Progenitor cell of endocrine pancreas (in vitro differentiated cells): ENCODE measurements at places on chromosomes 2 and 18.

- H3K4me1 ChIP-seq = peaks cover 12% of the 10 kb centered on the region
- DNase-seq = no peak
- no peak overlapping the region for H3K27ac ChIP-seq
- peaks cover 2% of the 10 kb centered on the region for H3K27me3 ChIP-seq
Observed at GRCh38 chr18:55097456-55098170, 138.4 kb upstream of the CCDC68 start.

DNA sequence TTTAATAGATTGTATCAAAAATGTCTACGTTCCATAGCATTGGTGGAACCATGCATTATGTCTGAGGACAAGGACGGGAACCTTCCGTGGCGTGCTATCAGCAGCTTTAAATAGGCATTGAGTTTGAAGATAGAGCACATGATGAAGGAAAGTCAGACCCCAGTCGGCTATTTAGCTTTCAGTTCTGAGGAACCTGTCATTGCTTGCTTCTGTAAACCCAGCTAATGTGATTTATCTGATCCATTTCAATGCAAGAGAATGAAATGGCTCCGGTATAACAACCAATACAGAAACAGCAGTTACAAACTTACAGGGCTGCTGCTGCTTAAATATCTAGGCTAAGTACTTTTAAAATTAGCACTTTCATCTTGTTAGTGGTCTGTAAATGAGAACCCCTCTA, 503.3 kb downstream of the RNF144A start:
- H3K4me1 ChIP-seq = peaks cover 29% of the 10 kb centered on the region
- H3K27ac ChIP-seq = no peak overlapping the region

DNA sequence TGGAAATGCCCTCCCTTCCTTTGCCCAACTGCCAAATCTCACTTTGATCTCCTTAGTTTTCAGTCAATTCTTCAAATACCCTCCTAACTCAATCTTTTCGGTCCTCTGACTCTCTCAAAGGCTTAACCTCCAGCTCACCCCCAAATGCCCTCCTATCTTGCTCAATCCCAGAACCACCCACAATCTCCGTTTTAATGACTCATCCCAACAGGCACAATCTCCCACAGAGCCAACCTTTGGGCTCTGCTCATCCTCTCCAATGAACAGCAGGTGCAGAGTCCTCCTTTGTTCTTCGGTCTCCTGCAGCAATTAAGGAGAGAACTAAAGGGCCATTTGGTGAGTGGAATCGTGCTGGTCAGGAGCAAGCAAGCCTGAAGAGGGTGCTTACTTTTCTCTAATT, 366.1 kb upstream of the CRIM1 start:
- H3K27ac ChIP-seq = no peak overlapping the region
- peaks cover 2% of the 10 kb centered on the region for H3K36me3 ChIP-seq
- H3K27me3 ChIP-seq = no peaks in the 10 kb centered on the region
- no peak overlapping the region for H3K4me3 ChIP-seq

- peaks cover 46% of the 10 kb centered on the region for H3K27me3 ChIP-seq
- H3K36me3 ChIP-seq = no peaks in the 10 kb centered on the region
- no peak overlapping the region for H3K27ac ChIP-seq
- H3K4me3 ChIP-seq = no peak overlapping the region
Observed at GRCh38 chr2:176652300-176653182, 383.3 kb downstream of the MTX2 start.

- no peak overlapping the region for H3K4me3 ChIP-seq
- H3K4me1 ChIP-seq = peaks cover 3% of the 10 kb centered on the region
- no peak overlapping the region for H3K27ac ChIP-seq
- peaks cover 59% of the 10 kb centered on the region for H3K27me3 ChIP-seq
- no peak for DNase-seq
- H3K36me3 ChIP-seq = no peaks in the 10 kb centered on the region
Observed at GRCh38 chr2:120419073-120419472, 73.1 kb downstream of the INHBB start.

DNA sequence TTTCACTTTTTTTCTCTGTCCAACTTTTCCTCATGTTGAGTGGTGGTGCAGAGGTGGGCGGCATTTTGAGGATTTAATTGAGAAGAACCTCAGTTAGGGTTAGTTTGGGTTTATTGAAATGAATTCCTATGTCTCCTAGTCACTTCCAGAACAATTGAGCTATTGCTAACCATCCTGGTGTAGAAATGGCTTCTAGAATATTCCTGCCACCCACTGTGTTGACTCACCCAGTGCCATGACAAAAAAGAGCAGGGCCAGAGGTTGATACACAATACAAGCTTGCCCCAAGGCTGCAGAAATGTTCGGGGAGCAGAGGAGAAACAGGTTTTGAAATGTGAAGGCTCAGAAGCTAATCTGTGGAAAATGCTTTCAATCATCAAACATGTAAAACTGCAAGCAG, 167.1 kb upstream of the TRIB2 start:
- no peak overlapping the region for H3K4me3 ChIP-seq
- no peaks in the 10 kb centered on the region for H3K36me3 ChIP-seq
- H3K27me3 ChIP-seq = no peaks in the 10 kb centered on the region
- H3K4me1 ChIP-seq = no peaks in the 10 kb centered on the region
- H3K27ac ChIP-seq = no peak overlapping the region

- H3K4me1 ChIP-seq = peaks cover 4% of the 10 kb centered on the region
- no peak overlapping the region for H3K4me3 ChIP-seq
- no peak for DNase-seq
- no peaks in the 10 kb centered on the region for H3K27me3 ChIP-seq
- no peaks in the 10 kb centered on the region for H3K36me3 ChIP-seq
Observed at GRCh38 chr2:62586981-62587380, 81.0 kb upstream of the TMEM17 start.

GRCh38 chr2:114810092-114810491, 367.7 kb downstream of the DPP10 start:
- no peak overlapping the region for H3K4me3 ChIP-seq
- no peaks in the 10 kb centered on the region for H3K4me1 ChIP-seq
- H3K36me3 ChIP-seq = no peaks in the 10 kb centered on the region
- no peaks in the 10 kb centered on the region for H3K27me3 ChIP-seq

GRCh38 chr2:28248511-28248910, 144.1 kb upstream of the FOSL2 start:
- H3K27ac ChIP-seq = no peak overlapping the region
- H3K36me3 ChIP-seq = no peaks in the 10 kb centered on the region
- H3K4me1 ChIP-seq = peaks cover 13% of the 10 kb centered on the region
- no peak overlapping the region for H3K4me3 ChIP-seq
- DNase-seq = no peak

DNA sequence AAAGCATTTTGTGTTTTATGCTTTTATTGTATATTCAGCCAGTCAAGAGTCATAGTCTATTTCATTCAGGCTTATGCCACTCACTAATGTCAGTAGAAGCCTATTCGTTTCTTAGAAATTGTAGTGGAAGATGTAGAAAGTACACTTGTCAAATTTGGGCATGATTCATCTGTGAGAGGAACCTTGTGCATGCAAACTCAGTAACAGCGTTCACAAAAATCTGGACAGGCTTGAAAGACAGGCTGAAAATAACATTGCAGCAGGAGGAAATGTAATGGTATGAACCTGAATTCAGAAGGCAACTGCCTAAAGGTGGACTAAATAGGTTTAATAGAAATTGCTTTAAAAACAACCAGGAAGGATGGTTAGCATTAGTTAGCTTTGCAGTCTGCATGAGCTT, 213.5 kb downstream of the CMPK2 start:
- H3K27ac ChIP-seq = no peak overlapping the region
- no peak overlapping the region for H3K4me3 ChIP-seq
- peaks cover 35% of the 10 kb centered on the region for H3K4me1 ChIP-seq
- no peak for DNase-seq
- peaks cover 3% of the 10 kb centered on the region for H3K27me3 ChIP-seq

DNA sequence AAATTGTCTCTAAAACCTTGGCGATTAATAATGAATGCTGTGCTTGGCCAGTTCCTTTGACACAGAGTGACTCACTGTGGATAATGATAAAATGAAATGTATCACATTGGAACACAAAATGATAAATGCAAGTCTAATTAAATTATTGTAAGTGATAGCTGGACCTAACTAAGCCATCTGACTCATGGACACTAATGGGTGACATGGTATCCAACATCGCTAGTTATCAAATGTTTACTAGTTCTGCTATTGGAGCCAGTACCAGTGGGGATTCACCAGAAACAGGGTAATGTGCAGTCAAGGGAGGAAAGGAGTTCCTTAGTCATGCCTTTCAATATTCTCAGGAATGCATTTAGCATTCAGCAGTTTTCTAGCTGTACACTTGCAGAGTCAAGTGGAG, 736.3 kb upstream of the ACVR2A start:
- peaks cover 2% of the 10 kb centered on the region for H3K27me3 ChIP-seq
- peaks cover 1% of the 10 kb centered on the region for H3K4me1 ChIP-seq
- H3K36me3 ChIP-seq = no peaks in the 10 kb centered on the region
- no peak overlapping the region for H3K4me3 ChIP-seq

DNA sequence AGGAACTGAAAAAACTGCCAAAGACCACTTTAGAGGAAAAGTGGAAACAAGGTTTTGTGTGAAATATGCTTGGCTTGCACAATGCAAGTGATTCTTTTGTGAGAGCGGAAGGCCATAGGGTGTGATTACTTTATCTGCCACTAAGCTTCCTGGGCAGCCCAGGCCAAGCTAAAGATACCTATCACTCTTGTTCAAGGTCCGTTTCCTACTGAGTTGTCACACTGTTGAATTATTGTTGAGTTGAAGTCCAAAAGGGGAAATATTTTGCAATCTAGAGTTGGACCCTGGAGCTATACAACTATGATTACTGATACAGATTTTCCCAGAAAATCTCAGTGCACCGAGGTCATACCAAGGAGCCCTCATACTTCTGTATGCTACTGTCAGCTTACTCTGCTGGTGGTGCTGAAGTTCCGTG, 72.7 kb upstream of the CTAGE1 start:
- H3K4me3 ChIP-seq = no peak overlapping the region
- H3K4me1 ChIP-seq = peaks cover 16% of the 10 kb centered on the region
- peak overlapping the region; percentile 11 for H3K27ac ChIP-seq
- H3K36me3 ChIP-seq = no peaks in the 10 kb centered on the region
- no peaks in the 10 kb centered on the region for H3K27me3 ChIP-seq

DNA sequence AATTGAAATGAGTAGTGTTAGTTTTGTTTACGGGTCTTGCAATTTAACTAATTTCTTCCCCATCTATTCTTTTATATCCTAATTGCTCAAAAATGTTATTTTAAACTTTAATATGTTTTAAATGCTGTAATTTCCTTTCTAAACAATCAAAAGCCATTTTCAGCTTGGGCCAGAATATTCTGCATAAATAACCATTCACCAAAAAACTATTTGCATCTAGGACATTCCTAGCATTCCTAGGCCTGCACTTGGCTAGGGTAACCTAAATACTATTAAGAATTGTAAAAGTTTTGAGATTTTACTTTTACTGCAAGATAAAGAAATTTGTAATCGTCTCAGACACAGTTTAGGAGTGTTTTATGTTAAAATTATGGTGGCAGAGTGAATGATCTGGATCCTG, 7.8 kb upstream of the ETAA1 start:
- no peak for DNase-seq
- H3K36me3 ChIP-seq = peaks cover 5% of the 10 kb centered on the region
- H3K4me3 ChIP-seq = no peak overlapping the region
- H3K27ac ChIP-seq = no peak overlapping the region
- no peaks in the 10 kb centered on the region for H3K27me3 ChIP-seq
- H3K4me1 ChIP-seq = peaks cover 9% of the 10 kb centered on the region

DNA sequence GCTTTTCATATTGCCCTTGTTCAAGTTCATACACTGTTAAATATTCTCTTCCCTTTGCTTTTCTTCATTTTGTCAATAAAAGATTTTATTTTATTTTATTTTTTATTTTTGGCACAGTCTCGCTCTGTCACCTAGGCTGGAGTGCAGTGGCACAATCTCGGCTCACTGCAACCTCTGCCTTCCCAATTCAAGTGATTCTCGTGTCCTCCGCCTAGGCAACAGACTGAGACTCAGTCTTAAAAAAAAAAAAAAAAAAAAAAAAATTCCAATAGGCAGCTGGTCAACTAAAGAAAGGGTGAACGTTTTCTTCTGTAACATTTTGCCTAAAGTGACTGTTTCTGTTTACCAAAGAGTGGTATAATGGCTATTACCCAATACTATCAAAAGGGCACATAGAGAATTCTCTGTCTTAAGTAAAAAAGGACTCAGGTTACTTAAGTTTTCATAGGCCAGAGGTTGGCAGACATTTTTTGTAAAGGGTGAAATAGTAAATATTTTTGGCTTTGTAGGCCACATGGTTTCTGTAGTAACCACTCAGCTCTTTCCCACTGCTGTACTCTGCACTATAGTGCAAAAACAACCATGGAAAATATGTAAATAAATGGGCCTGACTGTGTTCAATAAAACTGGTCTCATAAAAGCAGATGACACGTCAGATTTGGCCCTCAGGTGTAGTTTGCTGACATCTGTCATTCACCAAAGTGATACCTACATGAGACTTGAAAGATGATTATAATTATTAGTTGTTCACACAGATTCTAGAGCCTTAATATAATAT, 113.4 kb downstream of the MIB1 start:
- no peak overlapping the region for H3K4me3 ChIP-seq
- H3K36me3 ChIP-seq = peaks cover 14% of the 10 kb centered on the region
- no peaks in the 10 kb centered on the region for H3K27me3 ChIP-seq

- H3K36me3 ChIP-seq = peaks cover 1% of the 10 kb centered on the region
- H3K4me3 ChIP-seq = no peak overlapping the region
- peaks cover 15% of the 10 kb centered on the region for H3K4me1 ChIP-seq
- no peaks in the 10 kb centered on the region for H3K27me3 ChIP-seq
Observed at GRCh38 chr2:168345601-168346000, 98.2 kb upstream of the STK39 start.

DNA sequence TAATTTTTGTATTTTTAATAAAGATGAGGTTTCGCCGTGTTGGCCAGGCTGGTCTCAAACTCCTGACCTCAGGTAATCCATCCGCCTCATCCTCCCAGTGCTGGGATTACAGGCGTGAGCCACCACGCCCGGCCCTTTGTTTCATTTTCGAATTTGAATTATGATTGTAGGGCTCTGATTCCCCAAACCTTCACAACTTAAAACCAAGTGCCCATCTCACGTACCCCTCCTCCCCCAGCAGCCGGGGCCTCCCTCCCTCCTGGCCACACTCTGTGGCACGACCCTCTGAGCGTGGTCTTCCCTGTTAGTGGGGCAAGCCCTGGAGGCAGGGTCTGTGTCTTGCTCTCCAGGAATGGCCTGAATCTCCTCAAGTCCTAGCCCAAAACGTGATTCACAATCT, 166.5 kb downstream of the ASB1 start:
- no peaks in the 10 kb centered on the region for H3K4me1 ChIP-seq
- H3K36me3 ChIP-seq = no peaks in the 10 kb centered on the region
- H3K4me3 ChIP-seq = no peak overlapping the region
- DNase-seq = no peak
- H3K27me3 ChIP-seq = peaks cover 7% of the 10 kb centered on the region

DNA sequence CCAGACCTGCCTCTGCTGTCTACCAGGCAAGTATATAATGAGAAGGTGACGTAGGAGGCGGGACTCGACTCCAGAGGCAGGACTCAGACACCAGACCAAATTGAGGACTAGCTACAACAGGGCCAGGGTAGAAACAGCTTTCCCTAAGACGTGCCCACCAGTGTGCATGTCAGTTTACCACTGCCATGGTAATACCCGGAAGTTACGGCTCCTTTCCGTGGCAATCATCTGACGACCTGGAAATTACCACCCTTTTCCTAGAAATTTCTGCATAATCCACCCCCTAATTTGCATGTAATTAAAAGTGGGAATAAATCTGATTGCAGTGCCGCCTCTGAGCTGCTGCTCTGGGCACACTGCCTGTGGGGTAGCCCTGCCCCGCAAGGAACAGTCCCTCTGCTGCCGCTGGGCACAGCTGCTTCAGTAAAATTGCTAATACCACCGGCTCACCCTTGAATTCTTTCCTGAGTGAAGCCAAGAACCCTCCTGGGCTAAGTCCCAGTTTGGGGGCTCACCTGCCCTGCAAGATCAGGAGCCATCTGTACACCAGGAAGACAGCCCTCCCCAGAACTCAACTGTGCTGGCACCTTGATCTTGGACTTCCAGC, 59.1 kb downstream of the ODC1 start:
- DNase-seq = no peak
- no peak overlapping the region for H3K4me3 ChIP-seq
- H3K27ac ChIP-seq = no peak overlapping the region

- peaks cover 16% of the 10 kb centered on the region for H3K27me3 ChIP-seq
- H3K4me1 ChIP-seq = peaks cover 14% of the 10 kb centered on the region
- DNase-seq = no peak
Observed at GRCh38 chr2:219687272-219687671, 59.8 kb downstream of the SLC4A3 start.
